ENCODE measurements at places on chromosomes 1 and 21.
A peak's percentile ranks its signal among the peaks of the same experiment; 100 is the strongest.

GRCh38 chr1:112527266-112528010 lies 18.7 kb downstream of the WNT2B start:
- no peak for DNase-seq

DNA sequence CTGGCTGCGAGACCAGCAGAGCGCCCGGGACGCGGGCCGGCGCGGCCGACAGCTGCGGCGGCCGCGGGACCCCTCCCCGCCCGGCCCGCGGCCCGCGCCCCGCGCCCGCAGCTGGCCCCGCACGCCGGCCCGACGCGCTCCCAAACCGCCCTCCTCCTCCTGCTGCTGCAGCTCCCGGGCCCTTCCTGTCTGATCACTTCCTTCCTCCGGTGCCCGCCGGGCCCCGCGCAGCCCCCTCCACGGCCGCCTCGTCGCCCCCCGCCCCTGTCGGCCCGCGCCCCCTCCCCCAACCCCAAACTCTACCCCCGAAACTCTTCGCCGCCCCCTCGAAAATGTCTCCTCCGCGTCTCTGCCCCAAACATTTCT lies 594 bp downstream of the LUZP1 start:
- no peak for DNase-seq

DNA sequence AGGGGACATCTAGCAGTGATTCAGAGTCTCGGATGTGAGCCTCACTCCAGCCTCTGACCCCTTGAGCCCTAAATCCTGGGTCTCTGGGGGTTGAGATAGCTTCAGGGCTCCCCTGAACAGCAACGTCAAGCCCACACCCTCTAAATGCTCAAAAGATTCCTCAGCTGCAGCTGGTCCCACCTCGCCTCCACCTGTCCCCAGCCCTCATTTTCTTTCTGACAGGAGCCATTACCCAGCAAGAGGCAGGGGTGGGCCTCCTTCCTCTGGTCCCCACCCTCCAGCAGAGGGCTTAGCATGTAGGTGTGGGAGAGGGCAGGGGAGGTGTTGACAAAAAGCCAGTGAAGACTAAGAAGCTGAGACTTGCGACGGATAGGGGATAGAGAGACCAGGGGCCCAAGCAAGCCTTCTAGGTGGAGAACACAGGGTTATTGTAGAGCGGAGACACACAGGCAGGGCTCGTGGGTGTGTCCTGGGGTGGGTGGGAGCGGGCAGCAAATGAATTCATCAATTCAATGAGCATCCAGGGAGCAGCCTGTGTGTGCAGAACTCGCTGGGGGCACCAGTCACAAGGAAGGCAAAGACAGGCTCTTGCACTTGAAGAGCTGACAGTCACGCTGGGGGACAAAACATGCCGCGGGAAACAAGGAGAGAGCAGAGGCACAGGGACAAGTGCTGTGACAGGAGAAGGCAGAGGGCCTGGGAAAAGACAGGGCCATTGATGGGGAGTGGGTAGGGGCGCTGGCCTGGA lies 48.9 kb upstream of the GOLT1A start:
- no peak for DNase-seq

DNA sequence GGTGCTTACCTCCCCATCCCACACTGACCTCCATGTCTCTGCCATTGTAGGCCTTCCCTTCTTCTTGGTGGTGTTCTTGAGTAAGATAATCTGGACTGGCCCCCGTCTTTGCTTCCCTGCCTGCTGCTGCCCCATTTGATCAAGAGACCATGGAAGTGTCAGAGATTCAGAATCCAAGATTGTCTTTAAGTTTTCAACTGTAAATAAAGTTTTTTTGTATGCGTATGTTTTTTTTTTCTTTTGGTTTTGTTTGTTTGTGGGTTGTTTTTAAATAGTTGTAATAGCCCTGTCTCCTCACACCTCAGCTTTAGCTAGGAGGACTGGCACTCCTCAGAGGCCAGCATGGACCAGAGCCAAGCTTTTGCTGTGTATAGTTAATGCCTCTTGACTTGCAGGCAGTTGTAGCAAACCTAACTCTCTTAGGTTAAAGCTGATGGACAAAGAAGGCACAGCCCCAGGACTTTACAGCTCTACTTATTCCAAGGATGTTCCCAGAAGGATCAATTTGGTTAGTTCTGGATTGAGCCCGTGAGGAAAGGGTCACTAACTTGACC lies 5.6 kb upstream of the YBX1 start:
- no peak for DNase-seq

GRCh38 chr1:32307324-32307723 lies 15.4 kb downstream of the HDAC1 start:
- no peak for DNase-seq

- no peak for DNase-seq
These were observed 36.7 kb downstream of the ATP2B4 start for GRCh38 chr1:203663294-203663693.

- DNase-seq = peak; percentile 77
These were observed 51.2 kb downstream of the SIPA1L2 start for GRCh38 chr1:232578651-232579195.

DNA sequence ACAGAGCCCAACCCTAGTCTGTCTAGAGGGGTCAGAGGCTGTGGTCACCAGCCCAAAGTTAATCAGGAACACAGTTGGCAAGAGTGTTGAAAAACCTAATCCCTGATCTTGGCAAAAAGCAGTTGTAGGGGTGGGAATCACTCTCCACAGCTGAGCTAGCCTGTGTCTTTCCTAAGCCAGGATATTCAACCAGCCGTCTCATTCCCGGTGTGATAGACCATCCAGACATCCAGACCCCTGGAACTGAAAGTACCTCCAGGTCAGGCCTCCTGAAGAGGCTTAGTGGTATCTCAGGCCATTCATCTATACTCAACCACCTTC lies 4.9 kb downstream of the LHX9 start:
- no peak for DNase-seq
